ENCODE measurements at places on chromosomes 2 and 18.

DNA sequence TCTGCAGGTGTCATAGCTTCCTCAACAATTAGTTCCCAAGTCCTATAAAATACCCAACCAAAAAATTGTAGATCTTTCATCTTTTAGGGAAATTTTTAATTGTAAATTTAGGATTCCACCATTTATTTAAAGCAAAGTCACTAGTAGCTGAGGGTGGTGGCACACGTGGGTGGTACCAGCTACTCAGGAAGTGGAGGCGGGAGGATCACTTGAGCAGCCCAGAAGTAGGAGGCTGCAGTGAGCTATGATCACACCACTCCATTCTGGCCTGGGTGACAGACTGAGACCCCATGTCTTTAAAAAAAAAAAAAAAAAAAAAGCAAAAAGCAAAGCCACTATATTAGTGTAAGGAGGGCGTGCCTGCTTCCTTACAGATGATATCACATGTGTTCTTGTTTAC, 60.3 kb upstream of the GREB1L start:
- no peak for DNase-seq

DNA sequence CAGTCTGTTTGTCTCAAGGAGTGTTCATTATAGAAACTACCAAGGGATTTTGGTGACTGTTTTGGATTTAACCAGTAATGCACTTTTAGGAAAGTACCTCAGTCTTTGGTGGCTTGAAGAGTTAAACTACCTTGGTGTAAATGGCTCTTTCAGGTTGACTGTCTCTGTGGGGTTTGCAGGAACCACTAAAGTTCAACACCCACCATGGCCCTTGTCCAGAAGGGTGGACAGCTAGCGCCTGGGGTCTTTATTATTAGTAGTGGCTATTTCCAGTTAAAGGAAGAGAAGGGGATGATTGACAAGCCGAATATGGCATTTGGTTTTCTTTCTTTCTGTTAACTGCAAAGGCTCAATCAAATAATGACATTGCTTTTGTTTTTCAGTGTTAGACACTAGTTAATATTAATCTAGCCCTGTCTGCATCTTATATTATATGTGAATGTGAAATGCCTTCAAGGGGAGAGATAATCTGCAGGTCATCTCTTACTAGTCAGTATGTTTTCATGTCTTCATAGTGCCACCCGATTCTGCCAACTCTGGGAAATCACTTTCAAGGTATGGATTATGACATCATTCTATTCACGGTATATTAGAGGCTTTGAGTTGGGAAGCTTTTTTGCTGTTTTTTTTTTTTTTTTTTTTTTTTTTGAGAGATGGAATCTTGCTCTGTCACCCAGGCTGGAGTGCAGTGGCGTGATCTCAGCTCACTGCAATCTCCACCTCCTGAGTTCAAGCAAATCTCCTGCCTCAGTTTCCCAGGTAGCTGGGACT, 56.4 kb downstream of the MAP4K4 start:
- DNase-seq: no peak

- no peak for DNase-seq
These were observed at the start of gene CDH2 for GRCh38 chr18:28176948-28177827. CDH2 (minus strand) TSS chr18:28177130; CDS start chr18:28177022, 108 bp downstream.

GRCh38 chr2:124778076-124778475, 753.0 kb downstream of the CNTNAP5 start:
- no peak for DNase-seq

- DNase-seq: no peak
These were observed 57.0 kb upstream of the TXNDC2 start for GRCh38 chr18:9828506-9829396.

DNA sequence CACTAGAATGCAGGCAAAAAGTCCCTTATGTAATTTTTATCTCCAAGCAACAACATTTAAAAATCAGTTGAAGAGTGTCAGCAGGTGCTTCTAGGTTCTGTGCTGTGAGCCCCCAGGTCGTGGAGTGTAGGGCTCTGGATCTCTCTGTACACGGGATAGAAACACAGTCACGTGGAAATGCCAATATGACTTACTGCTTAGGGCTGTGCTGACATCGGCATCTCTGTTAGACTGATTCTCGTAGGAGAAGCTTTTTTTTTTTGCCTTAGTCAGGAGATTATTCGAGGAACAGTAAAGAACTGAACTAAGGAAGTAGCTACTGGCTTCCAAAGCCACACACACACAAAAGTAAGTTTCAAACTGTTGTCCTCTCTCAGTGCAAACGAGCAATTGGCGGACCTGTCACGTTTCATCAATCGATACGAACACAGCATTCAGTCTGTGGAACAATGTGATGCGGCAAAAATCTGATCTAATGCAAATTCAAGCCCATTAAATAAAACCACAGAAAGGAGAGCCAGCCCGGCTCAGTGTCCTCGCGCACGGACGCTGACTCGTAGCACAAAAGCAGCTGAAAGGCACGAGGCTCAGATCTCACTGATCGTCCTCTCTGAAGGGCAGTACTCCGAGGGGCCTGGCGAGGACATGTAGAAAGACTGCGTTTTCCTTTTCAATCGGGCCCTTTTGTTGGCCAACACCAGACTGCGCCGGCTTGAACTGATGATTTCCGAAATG, 41.5 kb downstream of the PRELID3A start:
- DNase-seq: no peak

GRCh38 chr2:161164161-161164560, 3.9 kb downstream of the TANK start:
- DNase-seq: no peak

GRCh38 chr2:23445450-23445868, 60.5 kb downstream of the KLHL29 start:
- no peak for DNase-seq

DNA sequence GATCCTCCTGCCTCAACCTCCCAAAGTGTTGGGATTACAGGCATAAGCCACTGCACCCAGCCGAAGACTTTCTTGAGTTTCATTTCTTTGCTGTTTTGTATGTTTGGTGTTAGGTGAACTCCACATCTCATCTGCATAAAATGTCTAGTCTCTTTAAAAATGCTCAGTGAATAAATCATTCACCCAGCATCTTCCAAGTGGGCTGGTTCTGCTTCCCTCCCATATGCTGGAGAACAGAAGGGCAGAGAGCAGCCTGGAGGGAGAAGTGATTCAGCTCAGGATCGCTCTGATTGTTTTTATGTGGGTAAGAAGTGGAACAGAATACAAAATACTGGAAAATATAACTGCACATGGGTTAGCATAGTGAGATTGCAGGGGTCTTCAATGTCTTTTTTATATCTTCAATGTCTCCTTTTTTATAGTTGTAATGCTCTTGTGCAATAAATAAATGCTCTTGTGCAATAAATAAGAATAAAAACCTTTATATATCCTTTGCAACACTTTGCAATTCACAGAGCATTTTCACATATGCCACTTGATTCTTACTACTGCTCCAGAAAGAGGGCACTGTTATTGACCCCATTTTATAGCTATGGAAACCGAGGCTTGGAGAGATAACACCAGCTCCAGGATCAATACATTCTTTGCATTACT, 253.0 kb upstream of the NCKAP5 start:
- no peak for DNase-seq

GRCh38 chr2:233037078-233037477, 4.6 kb downstream of the NEU2 start:
- DNase-seq: no peak
